ENCODE measurements at places on chromosomes 11 and 22.
A peak's percentile ranks its signal among the peaks of the same experiment; 100 is the strongest.

GRCh38 chr11:130314750-130315285, at the start of gene ZBTB44:
ZBTB44 (minus strand) TSS chr11:130314917; CDS start chr11:130261873, 53,044 bp downstream.
- DNase-seq, result peak; percentile 80

GRCh38 chr11:7531011-7531410, 17.2 kb downstream of the PPFIBP2 start:
- DNase-seq, result no peak

GRCh38 chr11:119223856-119224255, 17.7 kb downstream of the CBL start:
- no peak for DNase-seq

DNA sequence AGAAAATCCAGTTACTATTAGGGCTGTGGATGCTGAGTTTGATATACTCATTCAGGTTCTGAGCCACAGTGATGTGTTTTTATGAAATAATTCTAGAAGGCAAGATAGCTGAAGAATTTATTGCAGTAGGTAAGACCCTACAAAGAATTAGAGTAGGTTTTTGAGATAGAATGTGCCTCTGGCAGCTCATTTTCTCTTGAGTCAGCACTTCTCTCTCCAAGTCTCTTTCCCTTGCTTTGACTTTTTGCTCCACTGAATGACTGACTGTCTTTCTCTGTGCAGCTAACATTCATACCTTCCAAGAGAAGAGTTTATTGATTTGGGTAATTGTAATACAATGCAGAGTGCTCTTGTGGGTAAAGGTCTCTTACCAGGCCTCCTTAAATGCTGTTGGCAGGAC, 48.0 kb upstream of the C11orf87 start:
- DNase-seq, result no peak

GRCh38 chr11:94909371-94909820, 64.0 kb downstream of the CWC15 start:
- DNase-seq, result no peak

DNA sequence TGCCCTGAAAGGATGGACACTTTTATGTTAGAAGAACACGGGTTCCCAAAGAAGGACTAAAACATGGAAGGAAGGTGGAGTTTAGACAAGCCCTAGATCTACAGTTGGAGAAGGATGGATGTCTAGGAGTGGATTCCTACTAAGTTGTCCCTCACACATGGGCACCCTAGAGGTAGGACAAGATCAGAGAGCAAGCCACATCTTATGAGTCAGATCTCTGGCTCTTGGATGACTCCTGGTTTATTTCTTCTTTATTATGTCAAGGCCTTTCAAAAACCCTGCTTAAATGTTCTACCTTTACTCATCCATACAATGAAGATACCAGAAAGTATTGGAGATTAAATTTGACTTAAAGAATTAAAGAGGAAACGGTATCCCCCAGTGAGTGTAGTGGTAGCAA, 34.4 kb downstream of the PRCP start:
- DNase-seq, result no peak

DNA sequence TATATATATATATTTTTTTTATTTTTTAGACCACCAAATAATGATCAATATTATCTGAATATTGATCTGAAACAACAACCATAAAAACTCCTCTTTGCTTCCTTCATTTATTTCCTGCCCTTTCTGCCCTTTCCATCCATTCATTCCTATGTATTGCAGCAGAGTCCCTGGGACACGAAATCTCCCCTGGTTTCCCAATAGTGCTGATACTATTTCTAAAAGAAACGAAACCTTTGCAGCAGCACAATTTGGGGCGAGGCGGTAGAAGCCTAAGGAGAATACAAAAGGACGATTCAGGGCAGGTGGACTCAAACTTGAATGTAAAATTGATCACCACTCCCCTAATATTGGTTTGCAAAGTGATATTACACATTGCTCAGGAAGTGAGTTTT, 16.9 kb upstream of the AMOTL1 start:
- DNase-seq, result no peak

DNA sequence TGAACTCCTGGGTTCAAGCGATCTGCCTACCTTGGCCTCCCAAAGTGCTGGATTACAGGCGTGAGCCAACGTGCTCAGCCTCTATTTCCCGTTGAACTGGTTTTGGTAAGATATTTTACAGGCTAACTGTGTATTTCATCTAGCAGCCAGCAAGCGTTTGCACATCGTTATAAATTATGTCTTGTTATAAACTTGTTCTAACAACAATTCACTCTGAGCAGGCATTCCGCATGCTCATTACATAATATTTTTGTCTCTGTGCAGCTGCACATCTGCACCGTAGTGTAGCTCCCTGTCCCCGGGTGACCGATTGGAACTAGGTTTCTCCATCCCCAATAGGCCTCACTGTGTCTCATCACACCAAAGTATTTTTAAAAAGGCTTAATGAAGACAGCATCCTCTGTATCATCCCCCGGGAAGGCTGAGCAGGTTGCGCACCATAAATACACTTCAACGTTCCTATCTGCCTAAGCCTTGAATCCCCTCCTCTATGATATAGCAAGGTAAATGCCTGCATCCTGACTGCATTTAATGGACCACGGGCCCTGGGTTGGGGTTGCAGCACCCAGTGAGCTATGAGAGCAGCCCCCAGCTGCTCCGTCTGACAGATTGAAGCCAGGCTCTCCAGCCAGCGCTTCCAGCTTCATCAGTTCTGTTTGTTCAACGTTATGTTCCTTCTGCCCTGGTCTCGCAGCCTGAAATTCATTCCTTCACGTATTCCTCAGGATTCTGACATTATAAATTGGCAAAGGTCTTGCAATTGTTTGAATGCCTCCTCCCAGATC, 47.7 kb downstream of the TST start:
- no peak for DNase-seq

DNA sequence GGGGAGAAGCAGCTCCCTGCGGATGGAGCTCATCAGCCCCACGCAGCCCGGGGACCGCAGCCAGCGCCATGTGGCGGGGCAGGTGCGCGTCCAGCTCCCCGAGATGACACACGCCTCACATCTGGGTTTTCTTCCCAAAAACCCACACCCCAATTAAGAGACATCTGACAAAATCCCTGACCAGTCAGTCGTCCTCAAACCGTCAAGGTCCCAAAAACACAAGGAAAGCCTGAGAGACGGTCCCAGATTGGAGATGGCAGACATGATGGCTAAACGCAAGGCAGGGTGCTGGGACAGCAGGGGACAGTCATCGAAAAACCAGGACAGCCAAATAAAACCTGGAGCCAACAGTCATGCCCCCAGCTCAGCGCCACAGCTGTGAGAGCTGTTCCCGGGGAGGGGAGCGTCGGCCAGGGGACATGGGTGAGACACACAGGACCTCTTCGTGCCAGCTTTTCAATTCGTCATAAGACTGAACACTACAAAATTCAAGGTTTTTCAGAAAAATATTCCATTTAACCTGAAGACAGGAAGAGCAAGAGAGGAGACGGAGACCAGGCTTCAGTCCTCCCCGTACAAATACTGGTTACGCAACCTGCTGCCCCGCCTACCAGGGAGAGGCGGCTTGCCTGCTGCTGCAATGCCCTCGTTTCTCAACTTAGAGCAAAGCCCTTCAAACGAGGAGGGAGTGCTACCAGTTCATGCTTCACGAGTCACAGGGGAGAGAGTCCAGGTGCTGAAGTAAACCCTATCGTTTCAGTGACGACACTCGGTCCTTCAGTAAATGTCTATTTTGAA, 10.5 kb downstream of the TOLLIP start:
- DNase-seq, result peak; percentile 63

DNA sequence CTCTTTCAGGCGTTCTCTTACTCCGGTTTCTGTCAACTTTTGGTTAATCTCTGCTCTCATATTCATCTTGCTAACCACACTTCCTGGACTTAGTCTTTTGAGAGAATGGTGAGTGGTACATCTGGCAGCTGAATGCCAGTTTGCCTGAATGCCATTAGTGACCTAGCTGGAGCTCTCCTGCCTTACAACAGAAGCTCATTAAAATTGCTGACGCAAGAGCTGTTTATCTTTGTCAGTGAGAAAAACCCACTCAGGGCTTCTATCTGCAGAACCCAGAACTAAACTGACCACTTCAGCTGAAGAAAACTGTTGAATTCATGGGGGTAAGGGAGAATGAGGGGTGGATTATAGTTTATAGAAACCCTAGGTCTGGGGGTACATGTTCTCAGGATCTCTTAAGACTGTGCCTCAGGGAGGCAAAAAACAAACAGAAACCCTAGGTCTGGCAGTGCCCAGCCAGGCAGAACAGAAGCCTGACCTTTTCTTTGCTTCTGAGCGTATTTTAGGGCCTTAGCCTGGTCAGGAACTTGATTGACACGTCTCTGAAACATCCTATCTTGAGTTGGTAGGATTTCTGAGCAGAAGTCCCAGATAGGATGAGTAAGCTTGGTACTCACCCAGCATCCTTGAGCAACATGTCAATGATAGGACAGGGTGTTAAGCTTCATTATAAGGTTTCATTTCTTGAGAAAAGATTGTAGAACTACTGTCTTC, 52.8 kb upstream of the YWHAH start:
- DNase-seq, result no peak

DNA sequence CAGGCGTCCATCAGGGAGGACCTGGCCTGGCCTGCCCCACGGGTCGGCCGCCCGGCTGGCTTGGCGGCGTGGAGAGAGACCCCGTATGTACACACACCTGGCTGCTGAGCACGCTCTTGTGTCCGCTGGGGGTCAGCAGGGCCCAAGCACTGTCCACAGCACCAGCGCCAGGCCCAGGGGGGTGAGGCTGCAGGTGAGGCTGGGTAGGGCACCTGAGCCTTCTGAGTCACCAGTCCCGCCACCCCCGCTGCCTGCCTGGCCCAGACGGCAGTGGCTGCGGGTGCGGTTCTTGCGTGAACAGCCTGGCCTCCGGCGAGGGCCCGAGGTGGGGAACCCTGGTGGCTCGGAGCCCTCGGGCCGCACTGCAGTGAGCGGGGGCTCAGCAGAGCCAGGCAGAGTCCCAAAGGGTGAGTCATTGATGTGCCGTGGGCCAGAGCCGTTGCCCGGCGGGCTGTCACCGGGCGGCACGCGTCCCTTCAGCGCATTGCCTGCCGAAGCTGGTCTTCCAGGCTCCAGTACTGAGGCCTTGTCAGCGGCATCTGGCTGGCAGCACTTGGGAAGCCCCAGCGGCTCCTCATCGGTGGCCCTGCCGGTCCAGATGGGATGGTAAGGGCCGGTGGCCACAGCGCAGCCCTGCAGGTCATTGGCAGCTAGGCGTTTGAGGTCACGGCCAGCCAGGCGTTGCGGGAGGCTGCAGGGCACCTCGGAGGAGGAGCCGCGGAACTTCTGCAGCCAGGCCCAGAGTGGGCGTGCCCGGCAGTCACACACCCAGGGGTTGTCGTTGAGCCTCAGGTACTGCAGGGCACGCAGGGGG, 26.3 kb downstream of the RTN4R start:
- no peak for DNase-seq

DNA sequence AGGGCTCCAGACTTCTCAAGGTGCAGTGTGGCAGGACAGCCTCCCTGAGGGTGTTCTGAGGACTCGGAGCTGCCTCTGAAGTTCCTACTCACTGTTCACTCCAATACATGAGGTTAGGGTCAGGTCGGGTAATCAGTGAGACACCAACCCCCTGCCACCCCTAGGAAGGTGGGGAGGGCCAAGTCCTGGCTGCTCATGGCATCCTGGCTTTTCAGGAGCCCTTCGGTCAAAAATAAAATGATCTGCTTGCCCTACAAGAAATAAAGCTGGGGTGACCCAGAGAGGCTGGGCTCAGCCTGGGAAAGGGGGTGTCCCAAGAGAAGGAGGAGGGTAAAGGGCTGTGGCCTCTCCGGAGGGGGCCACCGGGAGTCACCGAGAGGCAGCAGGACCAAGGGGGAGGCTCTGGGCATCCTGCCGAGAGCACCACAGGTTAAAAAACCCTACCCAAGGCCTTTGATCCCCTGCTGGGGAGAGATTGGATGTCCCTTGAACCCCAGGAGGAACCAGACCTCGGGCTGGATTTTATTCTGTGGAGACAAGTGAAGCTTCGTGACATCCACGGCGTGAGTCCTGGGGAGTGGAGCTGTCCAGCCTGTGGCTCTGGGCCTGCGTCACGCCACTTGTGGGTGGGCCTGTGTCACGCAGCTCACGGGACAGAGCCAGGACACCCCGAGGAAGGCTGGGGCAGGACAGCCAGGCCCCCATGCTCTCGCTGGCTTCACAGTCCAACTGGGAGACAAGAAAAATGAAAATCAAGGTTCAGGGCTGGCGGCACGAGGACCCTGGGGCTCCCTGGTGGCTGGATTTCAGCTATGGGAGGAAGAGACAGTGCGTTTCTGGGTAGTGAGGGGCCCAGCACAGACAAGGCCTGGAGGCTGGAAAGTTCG, 102.2 kb upstream of the FGF3 start:
- DNase-seq, result no peak

GRCh38 chr22:43922123-43922522, 1.5 kb upstream of the PNPLA3 start:
- DNase-seq, result no peak

GRCh38 chr11:46947399-46948077, 11.0 kb downstream of the CSTPP1 start:
- no peak for DNase-seq

DNA sequence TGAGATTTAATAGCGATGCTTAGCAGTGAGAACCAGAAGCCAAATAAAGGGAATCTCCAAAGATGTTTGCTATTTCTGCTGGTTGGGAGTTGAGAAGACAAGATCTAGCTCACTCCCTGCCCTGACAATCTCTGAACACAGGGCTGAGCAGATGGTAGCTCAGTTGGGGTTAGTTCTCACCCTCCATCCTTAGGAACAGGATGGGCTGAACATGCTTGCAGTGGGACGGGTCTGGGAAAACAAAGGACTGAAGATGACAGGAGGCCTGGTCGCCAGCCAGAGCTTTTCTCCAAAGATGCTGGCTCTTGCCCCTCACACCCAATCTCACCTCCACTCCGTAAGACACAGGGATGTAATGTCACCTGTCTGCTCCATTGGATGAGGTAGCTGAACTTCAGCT, 72.7 kb downstream of the SC5D start:
- DNase-seq, result no peak

GRCh38 chr11:134512061-134512460, 100.0 kb upstream of the B3GAT1 start:
- no peak for DNase-seq

DNA sequence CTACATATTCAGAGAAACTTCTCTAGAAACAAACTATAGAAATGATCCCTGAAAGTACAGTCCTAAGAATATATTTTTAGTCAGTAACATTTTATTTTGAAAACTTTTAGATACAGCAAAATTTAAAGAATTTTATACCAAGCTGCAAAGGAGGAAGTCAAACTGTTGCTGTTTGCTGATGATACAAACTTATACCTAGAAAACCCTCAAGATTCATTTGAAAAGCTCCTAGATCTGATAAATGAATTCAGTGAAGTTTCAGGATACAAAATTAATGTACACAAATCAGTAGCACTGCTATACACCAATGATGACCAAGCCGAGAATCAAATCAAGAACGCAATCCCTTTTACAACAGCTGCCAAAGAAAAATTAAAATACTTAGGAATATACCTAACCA, 10.1 kb downstream of the ZBTB44 start:
- no peak for DNase-seq

Measured in fibroblast of the conjunctiva (primary cell).